ENCODE measurements at places on chromosomes 4 and X.
A peak's percentile ranks its signal among the peaks of the same experiment; 100 is the strongest.

DNA sequence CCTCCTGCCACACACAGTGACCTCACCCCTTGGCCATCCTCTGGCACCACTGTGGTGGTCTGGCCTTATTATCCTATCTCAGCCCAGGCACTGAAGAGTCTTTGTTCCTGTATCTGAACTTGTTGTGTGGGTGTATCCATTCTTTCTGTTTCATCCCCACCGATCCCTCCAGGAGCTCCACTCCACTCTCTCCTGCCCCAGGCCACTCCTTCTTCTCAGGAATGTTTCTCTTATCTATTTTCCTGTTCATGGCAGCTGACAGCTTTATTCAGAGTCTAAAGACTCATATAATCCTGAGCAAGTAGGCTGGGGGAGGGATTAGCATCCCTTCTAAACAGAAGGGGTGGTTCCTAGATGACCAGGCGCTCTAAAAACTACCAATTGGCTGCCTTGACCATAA lies 150.0 kb downstream of the ANAPC10 start:
- DNase-seq, result no peak

GRCh38 chr4:155487210-155487609 lies 110.4 kb upstream of the MAP9 start:
- no peak for DNase-seq

DNA sequence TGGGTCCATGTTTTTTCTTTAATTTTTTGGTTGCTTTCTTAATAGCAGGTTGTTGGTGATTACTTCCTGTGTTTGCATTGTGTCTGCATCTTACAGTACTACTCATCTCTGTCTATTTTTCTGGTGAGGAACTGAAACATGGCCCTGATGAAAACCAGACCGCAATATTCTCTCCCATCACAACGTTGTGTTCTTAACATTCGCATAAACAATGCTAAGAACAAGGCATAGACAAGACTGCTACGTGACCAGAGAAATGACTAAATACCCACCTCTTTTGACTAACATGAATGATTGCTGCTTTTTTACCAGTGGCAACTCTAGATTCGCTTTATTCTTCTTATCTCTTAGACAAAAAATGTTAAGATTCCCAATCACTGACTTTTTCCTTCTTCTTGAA lies 179.1 kb downstream of the GC start:
- DNase-seq, result no peak

- DNase-seq, result no peak
Measured at GRCh38 chr4:95061220-95061619, 303.5 kb downstream of the BMPR1B start.

- DNase-seq, result no peak
Measured at GRCh38 chr4:168864821-168865541, 145.1 kb downstream of the CBR4 start.

DNA sequence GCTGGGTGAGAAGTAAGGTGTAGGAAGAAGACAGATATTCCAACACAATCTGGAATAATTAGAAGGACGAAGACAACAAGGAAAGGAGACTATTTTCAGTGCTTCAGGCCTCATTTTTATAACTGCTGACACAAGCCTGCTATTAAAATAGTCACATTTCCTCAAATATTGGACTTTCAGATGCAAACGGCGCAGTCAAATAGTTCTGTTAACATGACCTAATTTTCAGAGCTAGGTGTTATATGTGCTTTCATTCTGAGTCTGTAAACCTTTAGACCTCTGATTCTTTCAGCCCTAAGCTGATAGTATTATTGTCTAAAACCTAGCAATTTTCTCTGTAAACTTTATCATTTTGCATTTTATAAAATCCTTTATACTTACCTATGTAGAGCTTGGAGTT lies 261.5 kb downstream of the IL1RAPL1 start:
- DNase-seq, result no peak

DNA sequence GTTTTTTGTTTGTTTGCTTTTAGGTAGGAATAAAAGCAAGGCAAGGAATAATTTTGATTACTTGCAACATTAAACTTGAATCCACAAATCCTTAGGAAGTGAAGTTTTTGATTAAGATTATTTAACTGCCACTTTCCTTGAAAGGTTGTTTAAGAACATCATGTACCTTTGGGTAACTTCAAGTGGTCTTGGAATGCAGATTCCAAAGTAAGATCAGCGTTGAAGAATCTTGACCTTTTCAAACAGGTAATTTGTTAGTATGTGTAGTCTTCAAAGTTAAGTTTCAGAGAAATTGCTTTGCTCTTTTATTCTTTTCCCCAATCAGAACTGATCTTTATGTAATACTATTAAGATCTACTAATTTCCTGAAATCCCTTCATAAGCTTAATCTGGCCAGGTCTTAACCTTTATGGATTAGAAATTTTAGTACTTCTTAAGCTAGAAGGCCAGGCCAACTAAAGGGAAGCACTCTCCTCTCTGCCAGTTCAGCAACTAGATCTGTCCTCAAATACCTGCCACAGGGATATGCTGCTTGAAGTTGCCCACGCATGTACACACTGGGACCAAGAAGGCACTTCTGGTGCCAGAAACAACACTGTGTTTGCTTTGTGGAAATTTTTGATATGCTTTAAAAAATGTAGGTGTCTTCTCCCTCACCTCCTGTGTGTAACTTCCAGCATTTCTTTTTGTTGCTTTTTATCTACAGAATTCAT lies 7.4 kb downstream of the NPNT start:
- DNase-seq, result no peak

DNA sequence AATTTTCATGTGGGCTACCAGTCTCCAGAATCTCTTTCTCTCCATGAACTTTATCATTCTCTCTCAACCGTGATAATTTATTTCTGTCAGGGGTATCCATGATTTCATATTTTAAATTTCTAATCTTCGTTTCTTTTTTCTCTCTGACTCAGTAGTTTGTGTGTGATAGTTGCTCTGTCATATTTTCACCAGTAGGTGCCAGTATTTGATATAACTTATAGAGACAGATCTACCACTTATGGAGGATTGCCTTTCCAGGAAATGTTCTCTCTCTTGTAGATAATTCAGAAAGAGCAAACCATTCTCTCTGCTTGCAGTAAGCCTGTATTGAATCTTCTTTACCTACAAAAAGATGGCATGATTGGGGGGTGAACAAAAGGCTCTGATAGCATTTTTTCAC lies 79.3 kb upstream of the DYNLT3 start:
- DNase-seq, result no peak

GRCh38 chr4:153112041-153112441 lies 92.2 kb upstream of the TRIM2 start:
- no peak for DNase-seq

DNA sequence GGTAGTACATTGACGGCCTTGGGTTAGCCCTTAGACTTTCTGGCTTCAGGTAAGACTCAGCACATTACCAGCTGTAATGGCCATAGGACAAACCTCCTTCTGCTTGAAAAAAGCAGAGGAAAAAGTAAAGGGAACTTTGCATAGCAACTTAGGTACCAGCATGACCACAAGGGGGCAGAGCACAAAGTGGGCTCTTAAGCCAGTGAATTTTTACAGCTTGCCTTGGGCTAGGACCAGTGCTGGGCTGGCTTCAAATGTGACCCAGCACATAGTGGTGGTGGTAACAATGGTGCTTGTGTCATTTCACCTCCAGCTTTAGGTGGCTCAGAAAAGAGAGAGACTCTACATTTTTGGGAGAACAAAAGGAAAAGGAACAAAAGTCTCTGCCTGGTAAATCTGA lies 66.1 kb downstream of the KLHL4 start:
- no peak for DNase-seq

DNA sequence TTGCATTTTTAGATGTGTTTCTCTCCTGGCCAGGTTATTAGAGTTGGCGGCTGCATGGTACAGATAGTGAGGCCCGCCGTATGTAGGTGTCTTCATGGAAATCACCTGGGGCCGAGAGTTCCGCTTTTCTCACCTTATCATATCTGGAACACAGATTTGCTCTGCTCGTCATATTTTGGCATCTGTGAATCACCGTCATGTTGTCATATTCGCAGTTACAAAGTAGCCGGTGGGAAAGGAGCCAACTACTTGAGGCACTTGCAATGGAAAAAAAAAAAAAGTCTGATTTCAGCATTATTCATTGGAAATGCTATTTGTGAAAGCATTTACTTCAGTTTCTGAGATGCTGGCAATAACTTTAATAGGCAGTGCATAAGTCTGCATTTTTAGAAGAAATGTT lies 1715.2 kb upstream of the TENM3 start:
- DNase-seq, result no peak

- DNase-seq, result no peak
Measured at GRCh38 chrX:44935640-44936039, 62.7 kb downstream of the KDM6A start.

- no peak for DNase-seq
Measured at GRCh38 chrX:133497356-133497755, 82.1 kb upstream of the GPC4 start.

- DNase-seq, result no peak
Measured at GRCh38 chr4:87097075-87097474, 123.3 kb downstream of the KLHL8 start.

DNA sequence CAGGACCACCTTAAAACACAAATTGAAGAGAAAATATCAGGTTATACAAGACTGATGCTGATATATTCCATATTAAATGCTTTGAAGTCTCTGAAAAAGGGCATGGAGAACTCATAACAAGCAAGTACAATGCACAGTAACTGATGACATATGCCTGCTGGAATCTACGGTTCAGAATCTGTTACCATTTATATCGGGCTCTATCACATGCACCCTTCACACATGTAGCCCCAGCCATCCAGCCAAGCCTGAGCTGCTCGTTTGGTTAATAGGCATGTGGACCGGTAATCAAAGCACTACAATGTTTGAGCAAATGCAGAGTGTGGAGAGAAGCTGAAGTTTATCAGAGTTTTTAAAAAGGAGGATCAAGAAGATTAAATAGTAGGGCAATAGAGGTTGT lies 11.8 kb downstream of the COMMD8 start:
- DNase-seq, result no peak

- no peak for DNase-seq
Measured at GRCh38 chr4:169663402-169663801, 43.0 kb downstream of the CLCN3 start.

DNA sequence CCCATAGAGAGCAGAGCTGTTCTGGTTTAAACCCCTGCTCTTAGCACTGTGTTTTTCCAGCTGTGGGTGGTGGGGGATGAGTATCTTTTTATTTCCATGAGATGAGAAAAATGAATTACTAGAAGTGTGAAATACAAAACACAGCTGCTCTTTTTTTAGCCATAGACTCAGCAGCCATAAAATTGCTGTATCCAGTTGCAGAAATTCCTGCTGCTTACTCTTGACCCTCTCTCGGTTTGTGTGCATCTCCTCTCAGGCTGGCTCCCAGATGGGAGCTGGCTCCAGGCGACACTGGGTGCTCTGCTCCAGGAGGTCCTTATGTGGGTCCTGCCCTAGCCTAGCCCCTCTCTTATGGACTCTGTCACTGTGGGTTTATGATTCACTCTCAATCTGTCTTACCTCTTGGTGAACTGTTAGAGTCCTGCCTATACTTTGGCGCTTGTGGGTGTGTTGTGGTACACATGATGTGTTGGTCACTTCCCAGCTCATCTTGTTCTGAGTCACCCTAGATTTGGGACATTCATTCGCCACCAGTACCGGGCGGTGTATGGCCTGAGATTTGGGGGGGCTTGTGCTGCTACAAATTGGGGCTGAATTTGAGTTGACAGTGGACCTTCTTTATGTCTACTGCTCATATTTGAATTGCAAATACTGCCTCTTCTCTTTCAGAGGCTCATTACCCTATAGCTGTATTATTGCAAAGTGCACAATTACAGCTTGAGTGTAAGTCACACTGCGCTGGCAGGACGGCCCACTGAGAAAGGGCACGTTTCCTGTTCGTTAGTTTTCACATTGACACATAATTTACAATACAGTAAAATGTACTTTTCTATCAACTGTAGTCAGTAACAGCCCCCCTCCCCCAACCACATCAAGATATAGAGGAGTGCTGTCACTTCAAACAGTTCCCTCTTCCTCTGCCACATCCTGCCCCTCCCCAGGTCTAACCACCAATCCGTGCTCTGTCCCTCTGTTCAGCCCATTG lies 46.9 kb upstream of the MSANTD1 start:
- DNase-seq, result peak; percentile 28

GRCh38 chr4:121555315-121556107 lies 141.3 kb downstream of the ANXA5 start:
- DNase-seq, result no peak

DNA sequence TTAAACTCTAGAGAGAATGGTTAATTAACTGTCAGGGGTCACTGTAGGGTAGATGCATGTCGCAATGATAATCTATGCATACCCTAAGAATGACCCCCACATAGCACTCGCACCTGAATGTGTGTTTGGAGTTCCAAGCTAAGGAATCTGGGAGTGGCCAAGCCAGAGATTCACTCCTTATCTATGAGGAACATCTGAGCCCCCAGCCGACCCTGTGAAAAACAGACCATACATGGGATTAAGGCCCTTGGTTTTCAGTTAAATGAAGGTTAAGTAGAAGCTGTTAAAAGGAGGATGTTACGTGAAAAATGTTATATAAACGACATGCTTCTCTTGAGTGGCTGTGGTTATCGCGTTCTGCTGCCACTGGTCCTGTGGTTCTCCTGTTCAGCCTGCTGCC lies 147.2 kb downstream of the RELL1 start:
- DNase-seq, result no peak

DNA sequence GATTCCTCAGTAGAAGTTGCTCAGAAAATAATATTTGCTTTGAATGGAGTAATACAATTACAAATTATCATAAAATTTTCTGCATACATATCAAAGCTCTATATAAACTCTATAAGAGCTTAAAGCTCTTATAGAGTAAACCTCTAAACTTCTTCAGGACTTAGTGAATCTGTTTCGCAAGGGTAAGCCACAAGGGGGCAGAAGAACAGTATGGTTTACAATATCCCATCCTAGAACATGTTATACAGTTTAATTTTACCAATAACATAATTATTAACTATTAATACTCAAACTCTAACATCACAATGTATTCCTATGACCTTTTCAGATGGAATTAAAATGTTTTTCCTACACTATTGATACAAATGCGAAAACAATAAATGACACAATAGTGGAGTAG lies 33.8 kb upstream of the SPANXN1 start:
- DNase-seq, result no peak

GRCh38 chr4:83646538-83647239 lies 110.8 kb downstream of the GPAT3 start:
- DNase-seq, result no peak

- DNase-seq, result no peak
Measured at GRCh38 chrX:136549226-136549625, 17.2 kb downstream of the VGLL1 start.

GRCh38 chr4:150289198-150289597 lies 211.0 kb downstream of the DCLK2 start:
- DNase-seq, result no peak
